ENCODE measurements at places on chromosomes 7 and 10.

GRCh38 chr10:90138844-90139243 is 437.5 kb downstream of the KIF20B start:
- DNase-seq, result peak; percentile 20

- DNase-seq, result no peak
Measured at GRCh38 chr7:99219185-99219767, 11.4 kb upstream of the KPNA7 start.

- DNase-seq, result peak; percentile 93
Measured at GRCh38 chr7:50534690-50535290, 30.4 kb downstream of the DDC start.

DNA sequence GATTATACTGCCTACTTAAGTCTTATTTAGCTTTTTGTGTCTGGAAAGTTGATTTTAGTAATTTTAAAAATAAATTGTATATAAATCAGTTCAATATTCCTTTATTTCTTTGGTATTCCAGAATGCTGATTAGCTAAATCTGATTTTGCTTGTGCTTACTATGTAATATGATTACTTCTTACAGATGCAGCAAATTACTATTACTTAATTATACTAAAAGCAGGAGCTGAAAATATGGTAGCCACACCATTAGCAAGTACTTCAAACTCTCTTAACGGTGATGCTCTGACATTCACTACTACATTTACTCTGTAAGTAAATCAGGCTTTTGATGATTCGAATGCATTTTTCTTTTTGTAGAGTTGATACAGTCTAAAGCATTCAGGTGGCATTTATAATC is 34.0 kb downstream of the ANLN start:
- no peak for DNase-seq

- DNase-seq, result peak; percentile 91
Measured at GRCh38 chr7:27150568-27151340, 1.6 kb downstream of the HOXA3 start.

GRCh38 chr10:125214283-125214570 is 53.9 kb upstream of the CTBP2 start:
- no peak for DNase-seq

- DNase-seq, result peak; percentile 49
Measured at GRCh38 chr10:94546901-94547185, 1.3 kb downstream of the HELLS start.

- no peak for DNase-seq
Measured at GRCh38 chr10:60141896-60142559, 235.7 kb upstream of the CCDC6 start.

DNA sequence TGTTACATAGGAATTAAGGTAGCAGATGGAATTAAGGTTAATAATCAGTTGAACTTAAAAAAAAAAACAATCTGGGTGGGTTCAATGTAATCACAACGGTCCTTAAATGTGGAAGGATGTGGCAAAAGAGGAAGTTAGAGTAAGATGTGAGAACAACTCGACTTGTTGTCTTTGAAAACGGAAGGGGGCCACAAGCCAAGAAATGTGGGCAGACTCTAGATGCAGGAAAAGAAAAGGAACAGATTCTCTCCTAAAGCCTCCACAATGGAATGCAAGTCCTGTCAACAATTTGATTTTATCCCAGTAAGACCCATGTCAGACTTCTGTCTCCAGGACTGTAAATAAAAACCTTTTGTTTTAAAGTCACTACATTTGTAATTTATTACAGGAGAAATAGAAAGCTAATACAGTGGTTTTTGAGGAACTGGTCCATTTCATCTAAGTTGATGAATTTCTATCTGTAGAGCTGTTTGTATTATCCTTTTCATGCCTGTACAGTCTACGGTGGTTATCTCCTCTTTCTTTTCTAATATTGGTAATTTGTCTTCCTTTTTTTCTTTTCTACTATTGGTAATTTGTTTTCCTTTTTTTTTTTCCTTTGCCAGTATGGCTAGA is 8.6 kb downstream of the MCMBP start:
- no peak for DNase-seq

GRCh38 chr10:79222186-79222585 is 125.1 kb upstream of the PPIF start:
- DNase-seq, result no peak

- no peak for DNase-seq
Measured at GRCh38 chr10:96681524-96681923, 38.8 kb downstream of the PIK3AP1 start.

- DNase-seq, result peak; percentile 24
Measured at GRCh38 chr10:71395621-71396020, 1.1 kb upstream of the CDH23 start.

- DNase-seq, result no peak
Measured at GRCh38 chr10:124186956-124187355, 93.6 kb upstream of the CHST15 start.

- DNase-seq, result no peak
Measured at GRCh38 chr10:18164093-18164492, 23.9 kb downstream of the CACNB2 start.

DNA sequence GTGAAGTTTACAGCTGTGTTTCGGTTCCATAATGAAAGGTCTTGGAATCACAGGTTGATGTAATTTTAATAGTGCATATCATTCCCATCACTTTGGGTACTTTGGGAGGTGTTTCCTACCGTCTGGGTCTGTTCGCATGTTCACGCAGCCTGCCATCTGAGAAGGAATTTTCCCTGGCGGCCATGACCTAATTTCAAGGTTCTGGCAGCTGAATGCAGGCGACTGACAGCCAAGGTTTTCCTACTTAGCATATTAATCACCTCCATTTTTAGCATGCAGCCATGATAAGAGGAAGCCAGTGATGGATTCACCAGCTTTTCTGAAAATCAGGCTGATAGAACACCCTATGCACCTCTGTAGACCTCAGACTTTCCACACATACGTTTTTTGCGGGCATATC is 319.1 kb upstream of the TMEM229A start:
- DNase-seq, result no peak

DNA sequence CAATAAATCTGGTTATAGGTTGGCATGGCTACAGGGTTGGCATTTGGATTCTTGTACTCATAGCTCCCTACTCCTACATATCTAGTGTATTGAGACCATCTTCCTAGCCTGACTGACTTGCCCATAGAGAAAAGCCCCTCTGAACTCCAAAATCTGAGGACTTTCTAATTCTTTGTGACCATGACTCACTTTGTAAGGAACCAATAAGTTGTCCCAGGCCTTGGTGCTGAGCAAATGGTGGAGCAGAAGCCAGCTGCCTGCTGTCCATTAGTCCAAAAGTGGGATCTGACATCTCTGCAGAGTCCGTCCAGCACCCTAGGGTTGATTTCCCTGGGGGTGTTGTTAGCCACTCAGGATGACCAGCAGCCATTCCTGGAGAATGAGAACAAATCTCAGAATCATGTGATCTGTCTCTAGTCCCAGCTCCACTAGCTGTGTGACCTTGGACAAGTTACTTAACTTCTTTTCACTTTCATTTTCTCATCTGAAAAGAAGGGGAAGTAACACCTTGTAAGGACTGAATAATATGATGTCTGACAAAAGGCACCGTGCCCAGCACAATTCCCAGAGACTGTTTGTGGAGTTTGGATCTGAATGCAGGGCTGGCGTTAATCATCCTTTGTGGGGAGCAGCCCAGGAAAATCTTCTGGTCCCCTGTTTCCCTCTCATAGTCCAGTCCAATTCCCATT is 44.1 kb downstream of the MTURN start:
- DNase-seq, result no peak

DNA sequence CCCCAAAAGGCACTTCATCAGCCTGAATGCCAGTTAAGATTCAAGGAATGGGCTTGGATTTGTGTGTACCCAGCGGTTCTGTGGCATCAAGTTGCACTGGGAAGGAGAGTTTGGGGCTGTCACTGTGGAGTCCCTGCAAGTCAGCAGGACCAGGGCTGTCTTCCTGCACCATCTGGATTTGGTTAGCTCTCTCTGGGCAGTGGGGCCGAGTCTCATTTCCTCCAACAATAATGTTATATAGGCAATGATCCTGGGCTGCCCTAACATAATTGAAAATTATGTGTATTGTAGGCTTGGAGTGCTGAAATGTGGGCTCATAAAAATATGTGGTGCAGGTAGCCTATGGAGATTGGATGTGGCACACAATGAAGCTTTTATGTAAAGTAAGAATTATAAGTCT is 87.2 kb downstream of the TCF7L2 start:
- no peak for DNase-seq

DNA sequence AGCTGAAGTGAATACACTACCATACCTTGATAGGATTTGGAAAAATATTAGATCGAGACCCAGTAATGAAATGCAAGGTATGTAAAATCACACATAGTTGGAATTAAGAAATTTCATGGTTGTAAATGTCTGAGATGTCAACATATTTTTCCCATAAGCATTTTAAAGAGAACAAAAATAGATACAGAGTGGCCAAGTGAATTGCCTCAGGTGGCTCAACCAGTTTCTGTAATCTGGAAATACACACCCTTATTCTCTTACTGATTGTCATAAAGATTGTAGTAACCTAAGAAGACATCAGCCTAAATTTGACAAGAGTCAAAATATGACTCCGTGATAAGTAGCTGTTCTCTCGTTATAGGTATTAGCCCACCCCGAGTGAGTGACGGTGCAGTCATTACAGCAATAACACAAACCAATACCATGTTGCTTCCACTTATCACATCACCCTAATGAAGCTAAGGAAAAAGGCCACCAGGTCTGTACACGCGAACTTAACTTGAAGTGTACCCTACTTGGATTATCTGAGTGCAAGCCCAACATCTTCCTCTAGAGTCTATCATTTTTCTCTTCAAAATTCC is 23.4 kb downstream of the PIK3AP1 start:
- DNase-seq, result no peak

DNA sequence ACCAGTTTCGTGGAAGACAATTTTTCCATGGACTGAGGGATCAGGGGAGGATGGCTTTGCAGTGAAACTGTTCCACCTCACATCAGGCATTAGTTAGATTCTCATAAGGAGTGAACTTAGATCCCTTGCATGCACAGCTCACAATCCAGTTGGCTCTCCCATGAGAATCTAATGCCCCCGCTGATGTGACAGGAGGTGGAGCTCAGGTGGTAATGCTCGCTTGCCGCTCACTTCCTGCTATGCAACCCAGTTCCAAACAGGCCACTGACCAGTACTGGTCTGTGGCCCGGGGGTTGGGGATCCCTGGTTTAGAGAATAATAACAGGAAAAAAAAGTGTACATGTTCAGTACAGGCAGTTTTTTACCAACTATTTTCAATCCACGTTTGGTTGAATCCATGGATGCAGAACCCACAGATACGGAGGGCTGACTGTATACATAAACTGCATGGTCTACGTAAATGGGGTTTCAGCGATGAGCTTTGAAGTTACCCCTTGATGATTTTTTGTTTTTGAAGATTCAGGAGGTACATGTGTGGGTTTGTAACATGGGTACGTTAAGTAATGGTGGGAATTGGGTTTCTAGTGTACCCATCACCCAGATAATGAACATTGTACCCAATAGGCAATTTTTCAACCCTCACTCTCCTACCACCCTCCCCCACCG is 24.5 kb downstream of the OGDH start:
- DNase-seq, result no peak

GRCh38 chr7:65978891-65979582 is 3.0 kb downstream of the GUSB start:
- no peak for DNase-seq

DNA sequence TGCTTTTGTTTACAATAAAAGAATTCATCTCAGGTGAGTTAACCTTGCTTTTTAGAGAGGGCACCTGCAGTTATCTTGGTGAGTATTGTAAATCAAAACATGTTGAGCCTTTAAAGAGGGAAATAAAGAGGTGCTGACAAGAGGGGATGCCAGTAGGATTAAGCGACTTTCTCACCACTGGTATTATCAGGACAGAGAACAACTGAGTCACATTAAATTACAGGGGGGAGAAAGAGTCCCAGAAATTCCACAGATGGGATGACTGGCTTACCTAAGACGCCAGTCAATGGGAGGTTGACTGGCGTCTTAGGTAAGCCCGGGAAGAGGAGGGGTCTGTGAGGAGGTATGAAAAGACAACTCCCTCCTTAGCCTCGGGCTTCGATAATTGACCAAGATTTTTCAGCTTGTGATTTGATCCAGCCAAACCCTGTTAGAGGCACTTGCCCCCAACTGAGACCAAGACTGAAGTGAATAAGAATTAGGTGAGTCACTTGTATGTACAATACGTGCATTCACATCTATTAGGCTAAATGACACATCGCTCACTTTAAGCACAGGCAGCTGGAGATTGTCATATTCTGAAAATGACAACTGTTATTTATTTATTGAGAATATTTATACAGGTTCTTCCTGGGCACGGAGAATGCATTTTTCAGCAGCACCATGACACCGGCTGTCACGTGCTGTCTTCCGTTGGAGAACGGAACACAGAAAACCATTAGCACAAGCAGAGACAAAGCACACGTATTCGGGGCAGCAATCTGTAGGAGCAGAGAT is 117.6 kb downstream of the SEM1 start:
- no peak for DNase-seq

- no peak for DNase-seq
Measured at GRCh38 chr7:16744518-16745250, 8.9 kb upstream of the TSPAN13 start.

GRCh38 chr10:115653473-115653872 is 560.3 kb downstream of the ATRNL1 start:
- DNase-seq, result no peak

DNA sequence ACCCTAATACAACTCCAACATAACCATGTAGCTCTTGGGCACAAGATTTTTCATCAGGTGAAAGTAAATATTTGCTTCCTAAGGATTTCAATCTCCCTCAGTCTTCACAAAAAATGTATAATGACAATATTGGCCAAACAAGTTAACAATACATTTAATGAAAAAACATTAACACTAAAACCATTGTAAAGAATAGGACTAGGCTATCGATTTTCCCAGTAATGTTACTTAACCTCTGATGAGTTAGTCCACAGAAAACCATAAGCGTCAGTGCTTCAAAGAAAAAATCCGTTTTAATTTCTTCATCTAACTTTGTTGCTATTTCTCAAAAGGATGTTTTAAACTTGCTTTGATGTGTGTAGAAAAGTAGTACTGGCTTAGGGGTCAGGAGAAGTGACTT is 1.2 kb downstream of the ZNF33B start:
- no peak for DNase-seq

DNA sequence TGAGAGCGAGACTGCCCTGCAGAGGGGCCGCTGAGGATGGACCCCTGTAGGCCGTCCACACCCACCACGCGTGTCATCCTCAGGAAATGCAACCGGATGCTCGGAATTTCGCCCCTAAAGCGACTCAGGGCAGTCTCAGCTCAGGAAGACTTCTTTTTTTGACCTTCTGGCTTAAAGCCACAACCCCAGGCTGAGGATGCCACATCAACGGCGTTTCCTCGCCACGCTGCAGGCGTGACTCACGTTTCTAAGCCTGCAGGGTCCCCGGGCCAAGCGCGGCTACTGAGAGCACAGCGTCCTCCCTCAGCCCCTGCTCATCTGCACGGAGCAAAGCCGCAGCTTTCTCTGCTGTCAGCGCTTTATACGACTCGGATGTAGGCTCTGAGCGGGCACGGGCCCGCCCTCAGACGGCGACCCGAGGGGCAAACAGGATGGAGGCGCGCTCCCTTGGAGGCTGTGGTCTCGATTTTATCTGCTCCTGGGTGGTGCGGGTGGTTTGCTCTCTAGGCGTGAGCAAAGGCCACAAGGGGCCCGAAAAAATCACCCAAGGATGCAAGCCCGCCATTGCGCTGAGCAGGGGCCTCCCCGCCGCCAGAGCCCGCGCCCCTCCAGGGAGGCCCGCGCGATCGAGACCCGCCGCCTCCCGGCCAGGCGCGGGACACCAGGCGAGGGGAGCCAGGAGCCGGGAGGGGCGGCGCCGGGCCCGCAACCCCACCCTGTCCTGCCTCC is 726 bp upstream of the INSIG1 start:
- peak; percentile 85 for DNase-seq

All from hematopoietic multipotent progenitor cell treated with erythropoietin and hydrocortisone succinate and interleukin-3 and kit ligand, for 6 days (in vitro differentiated cells).